ENCODE measurements at places on chromosomes 1 and 21. TPM values are rescaled to one million over a fixed set of nuclear protein-coding genes. Genes with fewer than 3 reads are reported as not detected.

NVL gene
- 22.8 TPM for total RNA-seq

ITGB3BP gene
- total RNA-seq, result 26.2 TPM

UBE2J2 gene
- 36.0 TPM for total RNA-seq

IL22RA1 gene
- not detected for total RNA-seq

PIGV gene
- 8.4 TPM for total RNA-seq

VSIG8 gene
- total RNA-seq, result not detected

ARV1 gene
- 10.6 TPM for total RNA-seq

IPO9 gene
- total RNA-seq, result 30.8 TPM

FCER1G gene
- not detected for total RNA-seq

PGLYRP4 gene
- not detected for total RNA-seq

IFNLR1 gene
- total RNA-seq, result not detected

FAM131C gene
- total RNA-seq, result 0.10 TPM

CLEC20A gene
- 0.15 TPM for total RNA-seq

UMODL1 gene
- not detected for total RNA-seq

SYTL1 gene
- total RNA-seq, result 0.27 TPM

DTL gene
- 15.7 TPM for total RNA-seq

SYT14 gene
- 0.73 TPM for total RNA-seq

OR10K2 gene
- total RNA-seq, result not detected

MROH9 gene
- total RNA-seq, result not detected

RGS1 gene
- not detected for total RNA-seq

S100B gene
- total RNA-seq, result not detected

CFHR3 gene
- total RNA-seq, result not detected

SLC35D1 gene
- 3.3 TPM for total RNA-seq

RORC gene
- not detected for total RNA-seq

RPTN gene
- total RNA-seq, result not detected

ARID1A gene
- total RNA-seq, result 24.8 TPM

FALEC gene
- total RNA-seq, result not detected

OR2M3 gene
- not detected for total RNA-seq
